Foreskin melanocyte (primary cell): ENCODE measurements at places on chromosomes 2 and 18.

GRCh38 chr2:4556135-4556896 lies 852.9 kb downstream of the DCDC2C start:
- DNase-seq: no peak

DNA sequence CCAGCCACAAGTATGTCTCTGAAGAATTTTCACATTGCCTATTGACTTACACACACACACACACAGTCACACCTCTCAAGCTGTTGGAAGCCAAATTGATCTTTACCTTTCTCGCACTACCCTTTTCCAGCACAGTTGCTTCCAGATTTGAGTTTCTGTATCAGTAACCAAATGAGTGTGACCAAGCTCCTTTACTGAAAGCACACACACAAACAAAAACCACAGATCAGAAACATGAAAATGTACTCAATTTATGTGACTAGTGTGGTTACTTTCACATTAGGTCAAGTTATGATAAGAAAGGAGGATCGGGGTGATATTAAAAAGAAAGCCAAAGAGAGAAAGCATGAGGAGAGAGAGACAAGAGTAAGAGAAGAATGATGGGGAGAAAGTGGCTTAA lies 993.9 kb upstream of the POU3F3 start:
- no peak for DNase-seq

- DNase-seq: no peak
These were observed 79.4 kb downstream of the SLC4A3 start for GRCh38 chr2:219706823-219707281.

DNA sequence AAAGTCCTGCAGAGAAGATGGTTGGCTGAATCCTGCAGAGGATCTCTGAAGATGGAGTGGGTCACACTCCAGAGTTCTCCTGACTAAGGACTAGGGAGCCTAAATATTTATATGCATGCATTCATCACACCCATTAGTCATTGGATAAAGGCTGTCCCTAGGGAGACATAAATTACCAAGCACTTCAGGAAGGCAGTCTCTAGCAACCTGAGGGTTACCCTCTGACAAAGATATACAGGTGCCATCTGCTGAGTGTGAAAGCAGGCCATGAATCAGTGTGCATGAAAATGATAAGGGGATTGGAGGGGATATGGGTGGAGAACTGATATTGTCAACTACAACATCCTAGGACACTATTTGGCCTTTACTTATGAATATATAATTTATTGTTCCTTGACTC lies 294.8 kb upstream of the DDX18 start:
- no peak for DNase-seq

- no peak for DNase-seq
These were observed 1.3 kb upstream of the NPPC start for GRCh38 chr2:231927566-231927890.

GRCh38 chr2:14513903-14514302 lies 118.6 kb upstream of the LRATD1 start:
- DNase-seq: no peak

- DNase-seq: no peak
These were observed 4.5 kb downstream of the KIF3C start for GRCh38 chr2:25977768-25978167.

GRCh38 chr2:9656270-9656766 lies 25.5 kb upstream of the YWHAQ start:
- no peak for DNase-seq

GRCh38 chr2:16625759-16626158 lies 39.9 kb downstream of the CYRIA start:
- DNase-seq: no peak

GRCh38 chr2:43057026-43057741 lies 169.2 kb downstream of the ZFP36L2 start:
- DNase-seq: no peak

- DNase-seq: no peak
These were observed 634.1 kb downstream of the TDRD15 start for GRCh38 chr2:21757805-21758430.

DNA sequence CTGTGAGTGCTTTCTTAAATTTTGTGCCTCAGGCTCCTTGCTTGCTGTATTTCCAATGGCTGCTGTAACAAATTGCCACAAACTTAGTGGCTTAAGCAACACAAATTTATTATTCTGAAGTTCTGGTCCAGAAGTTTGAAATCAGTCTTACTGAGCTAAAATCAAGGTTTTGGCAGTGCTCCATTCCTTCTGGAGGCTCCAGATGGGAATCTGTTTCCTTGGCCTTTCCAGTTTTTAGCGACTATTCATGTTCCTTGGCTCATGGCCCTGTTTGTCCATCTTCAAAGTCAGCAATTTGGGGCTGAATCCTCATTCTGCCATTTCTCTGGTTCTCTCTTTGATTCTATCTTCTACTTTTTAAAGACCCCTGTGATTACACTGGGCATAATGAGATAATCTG lies 31.8 kb downstream of the STRADB start:
- DNase-seq: no peak
